ENCODE measurements at places on chromosomes 4 and X.
A peak's percentile ranks its signal among the peaks of the same experiment; 100 is the strongest.

- DNase-seq: peak; percentile 5
Measured at GRCh38 chrX:138128027-138128671, 562.2 kb downstream of the ZIC3 start.

GRCh38 chrX:78517124-78517523 is 142.0 kb downstream of the RTL3 start:
- peak; percentile 31 for DNase-seq

DNA sequence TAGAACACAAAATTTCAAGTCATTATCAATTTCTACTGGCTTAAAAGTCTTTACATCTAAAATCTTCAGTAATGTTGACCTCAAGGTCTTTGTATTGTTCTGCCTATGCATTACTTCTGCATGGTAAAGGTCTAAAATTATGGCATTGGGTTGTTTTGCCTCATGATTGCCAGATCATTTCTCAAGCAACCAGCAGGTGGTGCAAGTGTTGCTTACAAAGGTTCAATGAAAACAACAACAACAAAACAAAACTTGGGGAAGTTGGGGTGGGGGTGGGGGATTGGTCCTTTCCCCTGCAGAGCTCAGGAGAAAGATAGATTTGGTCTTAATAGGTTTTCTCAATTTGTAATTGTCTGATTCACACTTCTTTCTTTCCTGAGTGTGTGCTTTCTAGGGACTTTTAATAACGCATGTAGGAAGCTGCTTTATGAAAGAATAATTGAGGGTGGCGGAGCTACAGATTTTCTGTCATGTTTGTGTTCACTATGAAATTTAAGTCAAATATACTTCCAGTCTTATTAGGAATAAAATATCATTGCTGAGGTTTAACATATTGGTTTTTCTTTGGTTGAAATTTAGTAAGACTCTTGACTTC is 145.1 kb downstream of the COL4A5 start:
- DNase-seq: no peak

GRCh38 chr4:165207431-165208220 is at the start of gene KLHL2:
TSS of gene KLHL2 (plus strand) at chr4:165207561. CDS start at chr4:165207877, 316 bp downstream.
- peak; percentile 56 for DNase-seq

DNA sequence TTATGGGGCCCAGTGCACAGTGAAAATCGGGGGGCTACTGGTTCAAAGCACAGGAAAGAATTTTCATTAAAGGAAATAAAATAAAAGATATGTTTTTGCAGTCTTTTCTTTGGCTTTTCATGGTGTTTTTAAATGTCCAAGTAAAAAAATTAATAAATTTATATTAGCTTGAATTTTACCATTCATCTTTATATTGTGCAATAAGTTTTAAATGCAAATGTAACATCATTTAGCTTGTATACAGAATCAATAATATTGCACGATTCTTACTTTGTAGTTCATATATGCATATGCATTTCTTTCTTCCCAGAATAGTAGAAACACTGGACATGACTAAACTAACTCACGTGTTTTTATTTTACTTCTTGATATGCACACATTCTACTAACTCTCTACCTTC is 31.0 kb downstream of the AREG start:
- no peak for DNase-seq

- no peak for DNase-seq
Measured at GRCh38 chr4:71586087-71586763, 197.7 kb downstream of the GC start.

DNA sequence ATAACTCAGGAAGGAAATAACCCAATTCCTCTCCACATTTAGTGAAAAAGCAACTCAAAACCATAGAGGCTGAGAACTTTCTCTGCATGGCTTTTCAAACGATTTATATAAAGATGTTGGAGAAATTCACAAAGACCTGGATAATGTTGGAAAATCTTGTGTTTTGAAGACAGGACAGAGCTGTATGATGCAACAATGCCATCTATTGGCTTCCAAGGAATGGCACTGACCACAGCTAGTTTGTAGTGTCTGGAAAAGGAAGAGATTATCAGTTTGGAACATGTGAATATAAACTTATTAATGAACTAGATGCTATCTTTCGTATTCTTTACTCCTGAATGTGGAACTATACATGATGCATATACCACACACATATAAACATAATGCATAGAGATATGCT is 503.6 kb downstream of the IL1RAPL1 start:
- no peak for DNase-seq

GRCh38 chrX:47643926-47644325 is 6.4 kb downstream of the ELK1 start:
- DNase-seq: no peak

DNA sequence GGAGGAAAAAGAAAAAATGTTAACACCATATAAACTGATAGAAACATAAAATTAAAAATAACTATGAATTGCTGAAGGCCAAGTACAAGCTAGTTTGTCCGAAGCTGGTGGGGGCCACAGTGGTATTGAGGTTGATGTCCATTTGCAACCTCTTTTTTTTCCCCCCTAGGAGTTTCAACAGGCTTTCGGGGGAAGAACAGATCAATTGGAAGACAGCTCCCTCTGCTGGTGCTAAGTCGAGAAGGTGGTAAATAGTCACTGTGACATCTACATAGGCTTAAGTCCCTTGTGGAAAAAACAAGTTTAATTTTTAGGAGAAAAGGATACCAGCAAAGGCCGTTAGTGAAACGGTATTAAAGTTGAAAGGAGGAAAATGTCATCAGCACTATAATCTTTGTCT is 115.7 kb upstream of the ZXDA start:
- DNase-seq: peak; percentile 2

GRCh38 chr4:55297346-55297745 is 48.7 kb upstream of the SRD5A3 start:
- no peak for DNase-seq

GRCh38 chrX:65871671-65872311 is 168.1 kb downstream of the VSIG4 start:
- no peak for DNase-seq

GRCh38 chr4:42562016-42562415 is 94.9 kb downstream of the ATP8A1 start:
- no peak for DNase-seq

DNA sequence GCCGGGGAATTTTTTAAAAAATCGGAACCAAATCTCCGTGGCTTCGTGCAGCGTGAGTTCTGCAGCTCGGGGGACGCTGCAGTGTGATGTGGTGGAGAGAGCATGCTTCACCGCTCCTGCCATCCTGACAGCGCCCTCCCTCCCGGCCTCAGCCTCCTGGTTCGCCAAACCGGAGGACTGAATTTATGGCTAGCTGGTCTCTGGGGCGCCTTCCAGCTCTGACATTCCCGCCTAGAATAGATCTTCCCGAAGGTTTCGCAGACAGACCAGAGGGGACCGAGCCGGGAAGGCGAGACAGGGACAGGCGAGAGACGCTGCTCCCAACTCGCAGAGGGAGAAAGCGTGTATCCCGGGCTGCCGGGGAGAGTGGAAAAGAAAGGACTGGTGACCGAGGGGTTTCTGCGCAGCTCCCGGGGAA is 25.9 kb downstream of the HOPX start:
- DNase-seq: no peak

- no peak for DNase-seq
Measured at GRCh38 chr4:22500831-22501714, 14.8 kb downstream of the ADGRA3 start.

DNA sequence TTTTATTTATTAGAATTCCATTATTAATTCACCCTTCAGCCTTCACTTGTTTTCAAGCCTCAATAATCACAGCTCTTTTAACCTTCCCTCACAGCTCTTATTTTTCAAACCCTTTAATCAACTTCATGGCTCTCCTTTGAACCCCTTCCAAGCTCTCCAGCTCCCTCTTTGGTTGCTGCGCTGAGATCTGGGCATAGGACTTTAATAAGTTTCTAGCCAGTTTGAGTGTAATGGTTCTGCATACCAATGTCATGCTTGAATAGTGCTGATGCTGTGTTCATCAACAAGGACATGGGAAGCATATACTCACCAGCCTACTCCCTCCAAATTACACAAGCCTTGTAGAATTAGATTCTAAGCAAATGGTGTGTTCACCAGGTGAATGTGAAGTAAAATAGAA is 3.5 kb upstream of the RNF212 start:
- DNase-seq: no peak

- DNase-seq: peak; percentile 40
Measured at GRCh38 chrX:56726605-56727004, 2.4 kb upstream of the NBDY start.

GRCh38 chr4:102196221-102196620 is 149.1 kb downstream of the SLC39A8 start:
- DNase-seq: no peak

- peak; percentile 38 for DNase-seq
Measured at GRCh38 chrX:68261060-68261672, 172.1 kb downstream of the OPHN1 start.

DNA sequence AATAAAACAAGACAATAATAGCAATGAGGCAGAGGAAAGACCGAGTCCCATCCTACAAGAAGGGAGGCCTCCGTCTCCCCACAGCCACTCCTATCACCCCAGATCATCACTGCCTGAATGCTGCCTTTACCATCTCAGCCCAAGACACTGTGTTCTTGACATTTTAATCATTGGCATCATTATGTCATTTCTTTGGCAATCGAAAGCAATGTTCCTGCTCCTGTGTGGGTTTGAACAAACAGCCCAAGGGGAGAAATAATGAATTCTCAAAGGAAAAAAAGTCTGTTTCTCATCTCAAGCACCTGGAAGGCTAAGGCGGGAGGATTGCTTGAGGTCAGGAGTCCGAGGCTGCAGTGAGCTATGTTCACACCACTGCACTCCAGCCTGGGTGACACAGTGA is 73.0 kb upstream of the ACSL1 start:
- DNase-seq: no peak

GRCh38 chr4:138499627-138500026 is 257.5 kb upstream of the SLC7A11 start:
- no peak for DNase-seq

- no peak for DNase-seq
Measured at GRCh38 chr4:98663226-98664006, 5.0 kb upstream of the TSPAN5 start.

GRCh38 chr4:6272863-6273660 is 3.4 kb downstream of the WFS1 start:
- DNase-seq: no peak

DNA sequence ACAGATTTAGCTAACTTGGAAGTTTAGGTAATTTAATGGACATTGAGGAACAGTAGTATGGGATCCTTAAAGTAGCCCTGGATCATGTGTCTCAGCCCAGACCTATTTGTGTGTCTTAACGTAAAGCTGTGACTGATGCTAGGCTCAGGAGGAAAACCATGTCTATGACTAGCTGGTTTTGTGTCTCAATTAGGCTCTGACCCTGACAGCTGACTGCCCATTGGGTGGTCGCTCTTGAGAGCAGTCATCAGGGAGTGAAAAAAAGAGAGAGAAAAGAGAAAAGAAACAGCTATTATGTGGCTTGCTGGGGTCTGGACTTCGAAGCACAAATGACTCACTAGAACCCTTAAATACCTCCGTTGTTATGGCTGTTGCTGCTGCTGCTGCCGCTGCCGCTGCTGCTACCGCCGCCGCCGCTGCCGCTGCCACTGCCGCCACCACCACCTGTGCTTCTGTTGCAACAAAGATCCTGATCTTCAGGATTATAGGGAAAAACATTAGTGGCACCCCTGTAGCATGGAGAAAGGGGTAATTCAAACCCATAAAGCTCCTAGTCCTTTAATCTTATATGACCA is 70.7 kb downstream of the GSPT2 start:
- DNase-seq: no peak

DNA sequence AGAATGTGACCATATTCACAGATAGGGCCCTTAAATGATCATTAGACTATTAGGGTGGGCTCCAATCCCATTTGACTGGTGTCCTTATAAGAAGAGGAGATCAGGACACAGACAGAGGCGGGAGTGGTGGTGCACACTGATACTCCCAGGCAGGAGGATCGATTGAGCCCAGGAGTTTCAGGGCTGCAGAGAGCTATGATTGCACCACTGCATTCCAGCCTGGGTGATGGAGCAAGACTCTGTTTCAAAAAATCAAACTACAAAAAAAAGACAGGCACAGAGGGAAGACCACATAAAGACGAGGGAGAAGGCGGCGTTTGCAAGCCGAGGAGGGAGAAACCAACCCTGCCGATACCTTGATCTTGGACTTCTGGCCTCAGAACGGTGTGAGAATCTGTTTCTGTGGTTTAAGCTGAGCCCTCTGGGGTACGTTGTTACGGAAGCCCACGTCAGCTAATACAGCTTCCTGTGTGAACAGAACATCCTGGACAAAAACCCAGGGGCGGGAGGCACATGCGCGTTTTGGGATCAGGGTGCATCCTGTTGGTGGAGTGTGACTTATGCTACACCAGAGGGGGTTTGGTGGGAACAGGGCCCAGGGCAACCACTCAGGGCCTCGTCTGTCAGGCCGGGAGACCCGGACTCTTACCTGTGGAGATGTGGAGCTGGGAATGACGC is 211.8 kb upstream of the PSAPL1 start:
- no peak for DNase-seq

GRCh38 chrX:39897741-39898097 is 200.0 kb downstream of the BCOR start:
- no peak for DNase-seq

DNA sequence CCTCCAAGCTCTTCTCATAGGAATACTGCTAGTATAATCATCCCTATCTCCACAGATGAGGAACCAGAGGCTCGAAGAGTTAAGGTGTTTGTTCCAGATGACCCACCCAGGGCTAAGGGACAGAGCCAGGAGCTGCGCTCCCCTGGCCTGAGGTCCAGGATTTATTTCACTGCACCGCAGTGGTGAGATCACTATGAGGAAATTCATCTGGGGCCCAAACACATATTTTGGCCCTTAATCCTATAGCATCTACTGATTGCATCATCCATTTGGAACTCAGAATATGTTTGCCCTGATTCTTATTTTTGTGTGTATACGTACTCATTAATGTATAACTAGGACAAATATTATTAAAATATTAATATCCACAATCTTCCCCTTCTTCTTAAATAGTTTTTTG is 100.1 kb upstream of the RBPJ start:
- DNase-seq: no peak

GRCh38 chr4:161991811-161992210 is 172.0 kb downstream of the FSTL5 start:
- no peak for DNase-seq

DNA sequence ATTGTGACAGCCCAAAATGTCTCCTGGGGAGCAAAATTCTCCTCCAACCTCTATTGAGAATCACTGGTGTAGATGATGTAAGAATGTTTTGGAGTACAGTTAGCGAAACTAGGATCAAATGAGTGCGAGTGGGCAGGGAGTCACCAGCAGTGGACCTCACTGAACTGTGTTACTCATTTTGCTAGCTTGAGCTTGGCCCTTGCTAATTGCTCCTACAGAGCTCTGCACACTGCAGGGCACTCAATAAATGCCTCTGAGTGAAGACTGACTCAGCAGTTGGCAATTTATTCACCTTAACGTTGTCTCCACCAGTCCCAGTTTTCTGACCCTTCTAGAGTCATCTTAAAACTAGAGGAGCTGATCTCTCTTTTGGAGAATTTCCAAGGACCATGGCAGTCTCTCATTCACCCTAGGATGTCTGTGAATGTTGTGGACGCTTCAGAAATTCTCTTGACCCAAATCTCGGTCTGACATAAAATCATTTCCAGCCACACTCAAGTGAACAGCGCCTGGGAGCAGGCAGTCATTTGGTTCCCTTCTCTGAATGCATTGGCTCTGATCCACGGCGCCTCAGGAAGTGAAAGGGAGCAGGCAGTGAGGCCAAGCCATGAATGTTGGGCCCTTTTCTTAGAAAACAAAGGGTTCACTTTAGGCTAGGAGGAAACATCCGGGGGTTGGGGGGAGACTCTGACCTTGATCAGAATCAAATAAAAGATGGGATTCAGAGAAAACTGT is 148.1 kb downstream of the NWD2 start:
- peak; percentile 17 for DNase-seq

Data from bone marrow (tissue), 2 donors.